ENCODE measurements at places on chromosomes 6 and 20.

DNA sequence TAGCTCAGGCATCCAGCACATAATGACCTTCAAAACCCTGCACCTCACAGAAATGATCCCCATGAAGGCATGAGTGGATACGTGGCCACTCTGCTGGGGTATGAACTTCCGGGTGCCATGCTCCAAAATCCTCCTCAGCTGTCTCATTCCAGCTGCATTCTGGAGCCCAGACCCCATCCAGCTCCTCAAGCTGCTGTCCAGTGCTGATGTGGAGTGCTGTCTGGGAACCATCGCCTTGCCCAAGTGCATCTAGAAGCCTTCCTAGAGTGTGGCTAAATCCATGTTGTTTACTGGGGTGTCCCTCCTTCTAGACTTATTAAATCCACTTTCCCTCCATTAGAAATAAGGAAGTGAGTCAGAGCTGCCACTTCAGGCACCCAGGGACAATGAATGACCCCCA lies 130.8 kb upstream of the PTPRT start:
- no peak for DNase-seq

- DNase-seq = no peak
Observed at GRCh38 chr20:61396262-61396848, 144.3 kb downstream of the CDH4 start.

- no peak for DNase-seq
Observed at GRCh38 chr6:21109391-21110178, 484.0 kb upstream of the SOX4 start.

- no peak for DNase-seq
Observed at GRCh38 chr20:12955611-12956010, 53.2 kb upstream of the SPTLC3 start.

DNA sequence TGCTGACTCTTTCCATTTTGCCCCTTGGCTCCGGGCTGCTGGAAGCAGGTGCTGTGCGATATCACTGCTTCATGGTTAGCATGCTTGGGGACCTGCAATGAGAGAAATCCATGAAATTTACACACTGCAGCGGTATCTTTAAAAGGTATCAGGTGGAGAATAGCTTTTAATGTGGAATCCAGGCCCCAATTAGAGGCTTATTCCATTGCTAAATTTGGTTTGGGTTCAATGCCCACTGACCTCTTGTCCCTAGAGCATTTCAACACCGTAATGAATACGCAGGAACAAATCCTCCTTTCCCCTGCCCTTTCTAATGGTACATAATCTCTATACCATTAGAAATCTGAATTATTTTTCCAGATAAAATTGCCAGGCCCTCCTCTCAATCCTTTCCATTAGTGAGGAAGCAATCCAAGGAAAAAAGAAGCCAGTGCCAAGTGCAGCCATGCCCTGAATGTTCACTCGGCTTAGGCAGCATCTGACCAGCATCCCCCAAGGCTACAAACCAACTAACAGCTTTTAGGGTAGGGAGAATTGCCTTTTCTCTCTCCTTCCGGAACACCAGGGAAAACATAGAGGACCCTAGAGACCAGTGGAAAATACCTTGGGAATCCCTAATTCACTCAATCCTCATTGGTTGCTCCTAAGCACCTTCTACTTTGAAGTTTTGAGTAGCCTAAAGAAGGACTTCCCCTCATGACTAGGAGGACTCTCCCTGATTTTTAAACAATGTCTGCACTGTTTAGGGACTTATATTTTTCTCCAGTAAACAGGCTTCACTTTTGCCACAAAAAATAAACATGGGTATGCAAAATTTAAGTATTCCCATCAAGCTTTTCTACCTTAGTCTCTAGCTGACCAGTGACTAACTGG lies 143.1 kb downstream of the QRSL1 start:
- no peak for DNase-seq

GRCh38 chr6:92538926-92539325 lies 880.4 kb downstream of the EPHA7 start:
- no peak for DNase-seq

GRCh38 chr6:24613361-24614042 lies 32.5 kb downstream of the KIAA0319 start:
- no peak for DNase-seq

GRCh38 chr6:33908025-33908424 lies 104.2 kb upstream of the MLN start:
- DNase-seq = no peak

DNA sequence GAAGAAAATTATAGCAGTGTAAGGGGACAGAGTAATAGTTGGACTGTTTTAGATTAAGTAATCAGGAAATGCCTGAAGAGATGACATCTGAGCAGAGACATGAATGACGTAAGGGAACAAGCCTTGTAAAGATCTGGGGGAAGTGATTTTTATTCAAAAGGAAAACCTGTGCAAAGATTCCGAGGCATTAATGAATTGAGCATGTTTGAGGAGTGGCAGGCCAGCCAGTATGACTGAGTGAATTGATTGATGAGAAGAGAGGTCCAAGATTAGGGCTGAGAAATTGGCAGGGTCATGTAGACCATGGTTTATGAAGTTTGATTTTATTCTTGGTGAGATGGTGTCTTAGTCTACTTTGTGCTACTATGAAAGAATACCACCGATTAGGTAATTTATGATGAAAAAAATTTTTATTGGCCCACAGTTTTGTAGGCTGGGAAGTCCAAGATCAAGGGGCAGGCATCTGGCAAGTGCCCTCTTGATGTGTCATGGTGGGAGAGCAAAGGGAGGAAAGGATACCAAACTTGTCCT lies 95.1 kb downstream of the LIN28B start:
- no peak for DNase-seq

- DNase-seq = no peak
Observed at GRCh38 chr6:125477844-125478243, 176.1 kb upstream of the HDDC2 start.

GRCh38 chr6:105810922-105811482 lies 275.1 kb upstream of the PRDM1 start:
- no peak for DNase-seq

DNA sequence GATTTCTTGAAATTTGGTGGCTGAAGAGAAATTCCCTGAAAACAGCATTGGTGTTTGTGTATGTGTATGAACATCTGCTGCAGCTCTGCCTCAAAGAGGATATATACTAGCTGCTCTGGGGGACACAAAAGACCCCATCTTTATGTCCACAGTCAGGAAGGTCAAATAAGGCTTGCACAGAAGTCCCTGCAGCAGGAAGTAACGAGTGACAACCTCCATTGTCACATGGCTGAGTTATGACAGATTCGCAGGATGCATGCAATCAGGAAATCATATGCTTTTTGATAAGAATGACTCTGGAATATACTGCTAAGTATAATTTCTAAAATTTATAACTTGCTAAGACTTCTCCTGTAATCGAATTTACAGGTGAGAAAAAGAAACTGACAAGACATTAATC lies 225.9 kb upstream of the CST7 start:
- no peak for DNase-seq

DNA sequence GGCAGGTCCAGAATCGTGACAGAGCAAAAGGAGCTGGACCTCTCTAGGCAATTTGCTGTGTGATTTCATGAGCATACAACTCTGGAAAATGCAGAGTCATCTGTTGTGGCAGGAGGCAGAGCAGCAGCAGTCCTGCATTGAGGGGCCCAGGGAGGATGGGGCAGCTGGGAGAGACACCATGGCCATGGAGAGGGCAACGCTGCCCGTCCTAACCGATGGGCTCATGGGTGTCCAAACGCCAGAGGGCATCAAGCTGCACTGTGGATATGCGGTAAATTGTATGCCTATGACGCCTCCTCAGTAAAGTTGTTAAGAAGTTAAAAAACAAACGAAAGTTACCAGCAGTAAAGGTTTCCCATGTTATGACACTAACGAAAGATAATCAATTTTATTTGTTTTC lies 42.2 kb upstream of the DACT2 start:
- DNase-seq = no peak

DNA sequence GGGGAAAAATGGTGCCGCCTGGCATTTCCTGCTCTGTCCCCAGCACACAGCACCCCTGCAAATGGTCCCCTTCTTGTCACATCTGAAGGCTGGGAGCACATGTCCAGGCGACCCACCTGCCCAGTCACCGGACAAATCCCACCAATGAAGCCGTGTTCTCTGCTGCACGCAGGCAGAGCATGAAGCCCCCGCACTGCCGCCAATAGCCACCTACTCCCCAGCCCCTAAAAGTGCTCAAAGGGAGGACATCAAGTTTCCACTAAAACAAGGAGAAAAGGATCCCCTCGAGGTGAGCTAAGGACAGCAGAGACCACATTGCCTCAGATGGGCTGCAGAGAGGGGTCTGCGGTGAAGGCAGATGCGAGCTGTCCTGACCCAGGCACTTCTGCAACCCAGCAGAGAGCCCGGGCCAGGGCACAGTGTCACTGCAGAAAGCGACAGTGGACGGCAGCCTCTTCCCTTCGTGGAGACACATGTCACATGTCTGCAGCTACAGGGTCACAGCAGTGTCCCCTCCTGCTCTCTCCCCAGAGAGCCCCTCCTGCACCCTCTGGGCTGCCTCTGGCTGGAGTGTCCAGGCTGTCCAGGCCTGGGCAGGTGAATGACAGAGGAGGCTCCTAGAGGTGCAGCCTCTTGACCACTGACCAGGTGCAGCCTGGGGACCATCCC lies 221.5 kb downstream of the PREX1 start:
- no peak for DNase-seq

- no peak for DNase-seq
Observed at GRCh38 chr20:8504030-8504429, 372.0 kb downstream of the PLCB1 start.

DNA sequence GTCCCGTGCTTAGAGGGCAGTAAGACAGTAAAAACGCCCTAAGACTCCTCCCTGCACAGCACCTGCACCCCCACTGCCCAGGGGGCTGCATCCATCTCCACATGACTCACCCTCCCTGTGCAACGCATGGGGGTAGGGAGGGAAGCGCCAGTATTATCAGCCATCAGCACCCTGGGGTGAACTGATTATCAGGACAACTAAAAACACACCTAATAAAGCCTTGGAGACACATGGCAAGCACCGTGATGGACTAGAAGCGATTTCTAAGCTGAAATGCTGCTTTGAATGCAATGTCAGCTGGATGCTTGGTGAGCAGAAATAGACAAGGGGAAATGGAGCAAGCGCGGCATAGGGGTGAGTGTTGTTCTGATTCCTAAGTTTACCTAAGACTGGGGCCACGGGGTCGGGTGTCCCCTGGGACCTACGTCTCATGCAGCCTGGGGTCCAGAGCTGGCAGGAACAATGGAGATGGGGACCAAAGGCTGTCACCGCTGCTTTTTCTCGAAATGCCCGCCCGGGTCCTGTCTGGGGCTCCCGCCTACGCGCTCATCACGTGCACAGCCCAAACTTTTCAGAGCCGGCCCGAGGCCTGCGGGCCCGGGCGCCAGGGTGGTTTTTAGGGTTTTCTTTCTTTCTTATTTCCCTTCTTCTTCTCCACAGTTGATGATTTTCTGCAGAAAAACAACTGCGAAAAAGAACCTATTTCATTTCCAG lies 702 bp upstream of the TNFAIP3 start:
- no peak for DNase-seq

- DNase-seq = no peak
Observed at GRCh38 chr20:41182296-41183212, 45.2 kb downstream of the PLCG1 start.

GRCh38 chr20:48898210-48898609 lies 23.3 kb upstream of the ARFGEF2 start:
- DNase-seq = no peak

GRCh38 chr6:116015983-116016382 lies 44.7 kb downstream of the FRK start:
- DNase-seq = no peak

GRCh38 chr6:28758046-28758817 lies 165.6 kb downstream of the TRIM27 start:
- no peak for DNase-seq

DNA sequence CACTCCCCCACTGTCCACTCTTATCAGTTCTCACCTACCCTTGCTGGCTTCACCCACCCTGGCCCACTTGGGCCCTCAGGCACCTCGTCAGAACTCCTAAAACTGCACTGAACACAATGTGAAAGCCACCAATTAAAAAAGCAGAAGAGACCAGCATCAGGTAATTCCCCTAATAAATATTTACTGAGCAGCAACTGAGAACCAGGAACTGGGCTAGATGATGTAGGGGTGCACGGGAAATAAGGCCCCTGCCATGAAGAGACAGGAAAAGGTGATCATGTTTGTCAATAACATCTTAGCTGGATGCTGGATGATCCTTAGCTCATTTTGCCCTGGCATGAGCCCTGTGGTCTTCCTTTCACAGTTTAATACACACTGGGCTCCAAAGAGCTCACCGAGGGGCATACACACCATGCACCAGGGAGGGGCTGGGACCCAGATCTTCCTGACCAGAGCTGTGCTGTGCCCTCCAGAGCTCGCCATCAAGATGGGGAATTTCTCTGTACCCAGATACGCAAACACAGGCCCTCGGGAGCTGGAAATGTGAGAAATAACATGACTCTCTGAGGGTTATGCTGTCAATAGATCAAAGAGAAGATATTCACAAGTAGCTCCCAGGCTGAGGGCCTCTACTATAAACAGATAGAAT lies 113.6 kb upstream of the SLC22A16 start:
- no peak for DNase-seq

- DNase-seq = no peak
Observed at GRCh38 chr6:127864701-127865100, 36.2 kb downstream of the THEMIS start.

- no peak for DNase-seq
Observed at GRCh38 chr6:167428664-167429333, 103.9 kb downstream of the TTLL2 start.

DNA sequence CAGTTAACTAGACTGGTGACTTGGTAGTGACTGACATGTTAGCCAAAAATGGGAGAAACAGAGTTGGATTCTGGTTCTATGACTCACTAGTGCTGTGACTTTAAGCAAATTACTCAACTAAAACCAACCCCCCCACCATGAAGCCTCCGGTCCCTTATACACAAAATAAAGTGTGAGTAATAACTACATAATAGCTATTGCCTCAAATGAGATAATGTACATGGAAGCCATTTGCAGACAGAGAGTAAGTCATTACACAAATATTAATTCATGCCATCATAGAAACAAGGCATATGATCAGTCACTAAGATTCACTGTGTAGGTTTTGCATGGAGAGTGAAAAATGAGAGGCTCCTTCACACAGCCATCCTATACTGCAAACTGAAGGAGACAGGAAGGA lies 111.9 kb downstream of the HIVEP2 start:
- DNase-seq = no peak
